ENCODE measurements at places on chromosomes 2 and 18.
A peak's percentile ranks its signal among the peaks of the same experiment; 100 is the strongest.

- peak; percentile 38 for DNase-seq
These were observed 159.2 kb downstream of the BCL2 start for GRCh38 chr18:63160172-63160995.

DNA sequence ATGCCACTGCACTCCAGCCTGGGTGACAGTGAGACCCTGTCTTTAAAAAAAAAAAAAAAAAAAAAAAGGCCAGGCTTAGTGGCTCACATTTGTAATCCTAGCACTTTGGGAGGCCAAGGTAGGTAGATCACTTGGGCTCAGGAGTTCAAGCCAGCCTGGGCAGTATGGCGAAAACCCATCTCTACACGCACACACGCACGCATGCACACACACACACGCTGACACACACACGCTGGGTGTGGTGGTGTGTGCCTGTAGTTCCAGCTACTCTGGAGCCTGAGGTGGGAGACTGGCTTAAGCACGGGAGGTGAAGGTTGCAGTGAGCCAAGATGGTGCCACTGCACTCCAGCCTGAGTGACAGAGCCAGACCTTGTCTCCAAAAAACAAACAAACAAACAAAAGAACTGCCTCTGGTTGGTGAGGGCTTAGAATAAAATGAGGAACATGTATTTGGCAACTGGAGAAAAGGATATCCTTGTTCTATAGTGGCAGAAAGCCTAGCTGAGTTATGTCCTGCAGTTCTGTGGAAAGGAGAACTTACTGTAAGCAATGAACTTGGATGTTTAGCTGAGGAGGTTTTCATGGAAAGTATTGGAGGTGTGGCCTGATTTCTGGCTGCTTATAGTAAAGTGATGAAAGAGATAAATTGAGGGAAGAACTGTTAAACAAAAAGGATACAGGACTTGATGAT is 34.0 kb downstream of the HAT1 start:
- DNase-seq: no peak

DNA sequence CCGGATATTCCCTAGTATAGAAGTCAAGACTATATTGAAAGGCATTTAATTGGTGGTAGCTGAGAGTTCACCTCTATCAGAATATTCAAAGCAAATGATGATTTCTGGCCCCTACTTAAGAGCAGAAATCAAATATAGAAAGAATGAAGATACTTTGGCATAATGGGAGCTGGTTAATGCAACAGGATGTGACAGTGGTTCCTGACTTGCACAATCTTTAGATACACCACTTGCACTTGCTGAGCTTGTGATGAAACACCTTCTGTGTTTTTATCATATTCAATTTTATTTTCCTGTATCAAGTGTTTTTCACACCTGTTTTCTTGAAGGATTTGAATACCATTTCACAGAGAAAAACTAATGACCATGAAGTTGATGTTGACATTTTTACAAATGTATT is 124.1 kb upstream of the CDH19 start:
- no peak for DNase-seq

- DNase-seq: no peak
These were observed 146.6 kb downstream of the ZNF516 start for GRCh38 chr18:76348267-76349066.

GRCh38 chr18:25976554-25976953 is 113.9 kb downstream of the SS18 start:
- DNase-seq: no peak

DNA sequence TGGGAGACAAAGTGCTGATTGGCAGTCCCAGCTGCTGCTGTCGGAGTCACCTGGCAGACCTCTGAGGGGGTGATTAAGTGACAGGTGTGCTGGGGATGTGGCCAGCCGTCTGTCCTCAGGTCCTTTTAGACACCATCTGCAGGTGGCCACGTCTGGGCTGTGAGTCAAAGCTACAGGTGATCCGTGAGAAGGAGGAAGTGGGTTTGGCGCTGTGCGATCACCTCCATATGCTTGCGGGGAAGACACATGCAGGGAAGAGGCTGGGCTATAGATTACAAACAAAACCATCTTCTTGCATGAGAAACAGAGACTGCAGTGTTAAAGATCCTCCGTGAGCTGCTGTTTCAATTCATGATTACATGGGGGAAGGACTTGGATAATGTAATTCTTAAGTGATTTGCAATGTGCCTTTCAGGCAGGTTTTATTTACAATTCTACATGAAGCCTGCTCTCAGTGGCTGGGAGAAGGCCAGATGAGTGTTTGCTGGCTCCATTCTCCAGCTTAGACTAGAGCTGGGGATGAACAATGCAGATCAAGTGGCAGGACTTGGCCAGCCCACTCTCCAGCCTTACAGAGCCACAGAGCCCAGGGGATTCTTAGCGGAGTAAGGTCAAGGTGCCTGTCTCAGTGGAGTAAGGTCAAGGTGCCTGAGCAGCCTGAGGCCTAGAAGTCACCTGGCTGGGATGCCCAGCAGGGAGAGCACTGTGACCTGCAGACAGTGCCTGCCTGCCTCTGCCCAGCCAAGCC is 87.8 kb downstream of the LYPD1 start:
- DNase-seq: no peak

DNA sequence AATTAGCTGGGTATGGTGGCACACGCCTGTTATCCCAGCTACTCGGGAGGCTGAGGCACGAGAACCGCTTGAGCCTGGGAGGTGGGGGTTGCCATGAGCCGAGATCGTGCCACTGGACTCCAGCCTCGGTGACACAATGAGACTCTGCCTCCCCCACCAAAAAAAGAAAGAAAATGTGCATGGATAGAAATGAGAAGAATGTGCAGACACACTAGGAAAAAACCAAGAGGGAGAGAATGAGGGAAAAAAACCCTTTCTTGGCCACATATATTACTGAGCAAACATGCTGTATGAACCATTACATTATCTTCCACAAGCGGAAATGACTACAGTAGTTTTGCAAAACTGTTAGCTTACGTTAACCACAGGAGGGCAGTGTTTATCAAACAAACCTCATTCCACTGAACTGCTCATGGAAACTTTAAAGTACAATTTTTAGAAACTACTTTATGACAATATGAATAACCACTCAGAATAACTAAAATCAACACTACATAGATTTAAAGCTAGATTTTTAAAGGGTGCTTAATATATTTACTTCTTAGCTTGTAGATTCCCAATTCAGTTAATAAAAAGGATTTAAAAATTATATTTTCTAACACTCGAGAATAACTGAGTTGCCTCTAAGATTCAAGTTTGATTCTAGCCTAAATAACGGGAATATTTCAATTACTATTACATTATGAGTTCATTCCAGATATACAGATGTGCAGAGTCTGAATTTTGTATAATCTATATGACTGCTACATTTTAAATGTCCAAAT is 26.4 kb downstream of the ASXL2 start:
- peak; percentile 34 for DNase-seq

DNA sequence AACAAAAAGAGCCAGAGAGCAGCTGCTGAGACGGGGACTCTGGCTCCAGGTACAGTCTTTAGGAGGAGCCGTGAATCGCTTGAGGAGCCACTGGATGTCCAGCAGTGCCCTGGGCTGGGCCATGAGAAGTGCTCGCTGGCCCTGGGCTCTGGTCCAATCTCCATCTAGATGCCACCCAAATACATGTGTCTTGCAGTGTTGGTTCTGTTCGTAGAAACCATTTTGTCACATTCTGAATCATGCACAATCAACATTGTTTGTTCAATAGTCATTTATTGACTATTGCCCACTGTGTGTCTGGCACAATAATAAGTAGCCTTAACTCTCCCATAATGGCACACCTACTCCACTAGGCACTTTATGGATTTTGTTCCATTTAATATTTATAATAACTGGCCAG is 26.1 kb downstream of the TYMS start:
- no peak for DNase-seq

GRCh38 chr18:7317804-7318231 is 86.9 kb downstream of the LRRC30 start:
- no peak for DNase-seq

DNA sequence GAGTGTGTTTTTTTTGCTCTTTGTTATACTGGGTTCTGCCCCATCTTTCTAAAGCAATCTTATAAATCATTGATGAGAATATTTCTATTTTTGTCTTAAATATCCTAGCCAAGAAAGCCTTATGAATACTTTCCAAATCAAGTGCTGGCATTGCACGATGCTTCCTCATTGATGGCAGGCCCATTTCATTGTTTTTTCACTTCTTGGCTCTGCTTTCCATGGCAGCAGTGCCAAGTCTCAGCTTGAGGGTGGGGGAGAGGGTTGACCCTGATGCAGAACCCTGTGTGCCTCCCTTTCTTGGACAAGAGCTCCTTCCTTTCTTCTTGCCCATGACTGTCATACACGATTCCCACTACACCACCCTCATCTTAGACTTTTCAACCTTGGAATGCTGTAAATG is 16.7 kb upstream of the CELF4 start:
- no peak for DNase-seq

- DNase-seq: peak; percentile 46
These were observed 18.8 kb upstream of the HAAO start for GRCh38 chr2:42810971-42811811.

DNA sequence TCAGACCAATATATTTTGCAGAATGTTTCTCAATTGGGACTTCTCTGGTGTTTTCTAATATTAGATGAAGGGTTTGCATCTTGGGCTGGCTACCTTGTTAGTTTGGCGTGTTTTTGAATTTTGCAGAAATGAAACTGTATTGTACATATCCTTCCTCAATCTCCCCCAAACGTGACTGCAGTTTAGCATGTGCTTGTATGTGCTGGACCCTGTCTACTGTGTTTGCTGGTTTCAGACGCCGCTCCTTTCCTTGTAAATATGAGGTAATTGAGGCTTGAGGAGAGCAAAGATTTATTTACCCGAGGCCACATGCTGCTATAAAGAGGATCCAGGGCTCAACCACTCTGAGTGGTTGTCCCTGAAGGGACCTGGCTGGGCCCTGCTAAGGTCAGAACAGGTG is 57.2 kb downstream of the NGEF start:
- DNase-seq: no peak

DNA sequence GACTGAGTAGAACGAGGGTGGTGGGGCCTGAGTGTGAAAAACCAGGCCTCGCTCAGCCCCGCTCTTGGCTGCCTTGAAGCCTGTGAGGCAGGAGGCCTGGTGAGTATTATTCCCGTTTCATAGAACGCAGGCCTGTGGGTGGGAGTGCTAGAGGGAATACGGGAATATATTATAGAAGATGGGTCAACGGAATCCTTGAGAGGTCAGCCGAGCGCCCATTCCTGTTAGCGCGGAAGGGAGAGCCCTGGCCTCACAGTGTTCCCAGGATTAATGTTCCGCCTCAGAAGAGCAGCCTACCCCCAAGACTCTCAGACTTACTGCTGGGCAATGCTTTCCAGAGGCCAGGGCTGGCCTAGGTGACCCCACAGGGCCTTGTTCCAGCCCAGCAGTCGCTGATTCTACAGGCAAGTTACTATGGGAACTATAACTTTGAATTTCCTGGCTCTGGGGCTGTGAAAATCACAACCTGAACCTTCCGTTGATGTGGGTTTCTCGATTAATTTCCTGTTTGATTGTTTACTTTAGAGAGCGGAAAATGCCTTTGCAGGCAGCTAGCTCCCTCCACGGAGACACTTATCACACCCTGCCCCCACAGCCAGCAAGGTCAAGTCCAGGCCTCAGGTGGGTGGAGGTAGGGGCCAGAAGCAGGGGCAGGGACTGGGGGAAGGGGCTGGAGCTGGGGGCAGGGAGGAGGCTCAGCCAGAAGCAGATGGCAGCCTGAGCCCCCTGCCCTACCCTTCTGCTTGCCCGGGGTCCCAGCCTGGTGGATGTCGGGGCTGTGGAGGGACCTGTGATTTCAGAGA is 108.3 kb downstream of the SMAD7 start:
- DNase-seq: peak; percentile 26

GRCh38 chr2:37181726-37182684 is 6.5 kb downstream of the SULT6B1 start:
- DNase-seq: no peak

DNA sequence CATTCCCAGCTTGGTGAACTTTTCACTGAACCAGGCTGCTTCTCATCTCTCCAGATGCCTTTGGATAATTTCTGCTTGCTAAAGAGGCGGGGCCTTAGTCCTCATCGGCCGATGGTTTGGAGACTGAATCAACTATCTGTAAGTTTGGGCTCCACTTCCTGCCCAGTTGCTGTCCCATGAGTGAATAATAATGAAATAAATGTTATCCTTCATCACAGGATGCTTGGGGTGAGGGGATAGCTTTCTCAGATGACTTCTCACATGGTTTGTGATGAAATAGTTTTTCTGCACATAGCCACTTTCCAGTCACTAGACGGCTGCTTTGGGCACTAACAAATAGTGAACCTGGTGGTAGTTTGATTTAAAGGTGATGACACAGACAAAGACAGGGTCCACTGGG is 376.6 kb upstream of the TRIB2 start:
- no peak for DNase-seq

GRCh38 chr2:9288681-9289338 is 82.2 kb downstream of the ASAP2 start:
- no peak for DNase-seq

- no peak for DNase-seq
These were observed 28.0 kb downstream of the PLA2R1 start for GRCh38 chr2:160034396-160034795.

DNA sequence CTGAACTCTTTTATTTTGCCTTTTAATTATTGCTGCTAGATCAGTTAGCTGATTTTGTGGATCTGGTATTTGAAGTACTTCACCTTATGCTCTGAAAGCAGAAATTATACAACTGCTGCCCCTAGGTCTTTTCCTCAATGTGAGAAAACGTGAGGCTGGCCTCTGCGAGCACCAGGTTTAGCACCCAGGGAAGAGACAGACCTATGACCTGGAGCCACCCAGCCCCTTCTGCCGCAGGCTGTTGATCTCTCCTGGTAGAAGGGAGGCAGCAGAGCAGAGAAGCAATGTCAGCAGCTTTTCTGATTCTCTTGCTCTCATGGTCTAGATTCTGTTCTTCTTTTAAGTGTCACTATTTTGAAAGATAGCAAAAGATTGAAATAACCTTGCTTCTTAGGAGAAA is 19.9 kb downstream of the TRAPPC12 start:
- no peak for DNase-seq

DNA sequence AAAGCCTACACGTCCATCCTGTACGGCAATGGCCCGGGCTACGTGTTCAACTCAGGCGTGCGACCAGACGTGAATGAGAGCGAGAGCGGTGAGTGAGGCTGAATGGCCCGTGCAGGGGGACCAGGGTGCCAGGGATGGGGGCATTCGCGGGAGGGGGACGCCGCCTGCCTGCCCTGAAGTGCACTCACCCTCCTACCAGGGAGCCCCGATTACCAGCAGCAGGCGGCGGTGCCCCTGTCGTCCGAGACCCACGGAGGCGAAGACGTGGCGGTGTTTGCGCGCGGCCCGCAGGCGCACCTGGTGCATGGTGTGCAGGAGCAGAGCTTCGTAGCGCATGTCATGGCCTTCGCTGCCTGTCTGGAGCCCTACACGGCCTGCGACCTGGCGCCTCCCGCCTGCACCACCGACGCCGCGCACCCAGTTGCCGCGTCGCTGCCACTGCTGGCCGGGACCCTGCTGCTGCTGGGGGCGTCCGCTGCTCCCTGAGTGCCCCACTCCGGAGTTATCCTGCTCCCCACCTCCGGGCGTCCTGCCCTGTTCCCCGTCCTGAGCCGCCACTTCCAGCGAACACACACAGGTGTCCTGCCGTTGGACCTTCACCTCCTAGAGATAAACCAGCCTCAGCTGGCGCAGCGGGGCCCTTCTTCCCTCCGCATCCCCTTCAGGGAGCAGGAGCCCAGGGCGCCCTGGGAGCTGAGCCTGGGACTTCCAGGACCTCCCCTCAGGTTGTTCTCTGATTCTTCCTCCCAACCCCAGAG is 2.9 kb downstream of the ALPI start:
- no peak for DNase-seq
